ENCODE measurements at places on chromosomes 6 and 20.
A peak's percentile ranks its signal among the peaks of the same experiment; 100 is the strongest.

DNA sequence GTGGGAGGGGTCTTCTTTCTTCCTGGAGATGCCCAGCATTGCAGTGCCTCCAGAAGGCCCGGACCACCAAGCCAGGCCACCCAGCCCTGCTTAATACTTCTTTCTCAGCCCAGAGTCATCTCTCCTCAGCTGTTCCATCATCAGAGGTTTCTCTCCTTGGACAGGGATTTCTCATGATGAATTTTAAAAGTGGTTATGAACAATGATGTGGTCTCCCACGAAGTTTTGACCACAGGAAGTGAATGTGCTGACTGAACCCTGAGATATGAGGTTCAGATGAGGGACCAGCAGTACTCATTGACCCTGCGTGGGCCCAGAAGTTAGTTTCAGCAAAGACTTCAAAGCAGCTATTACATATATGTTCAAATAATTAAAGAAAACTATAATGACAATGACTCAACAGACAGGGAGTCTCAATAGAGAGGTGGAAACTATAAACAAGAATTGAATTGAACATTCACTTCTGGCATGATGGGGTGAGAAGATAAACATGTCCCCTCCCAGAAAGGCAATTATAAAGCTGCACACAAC lies 114.5 kb upstream of the SLC22A16 start:
- DNase-seq: no peak

GRCh38 chr6:40251637-40252300 lies 317.5 kb upstream of the MOCS1 start:
- DNase-seq: no peak

DNA sequence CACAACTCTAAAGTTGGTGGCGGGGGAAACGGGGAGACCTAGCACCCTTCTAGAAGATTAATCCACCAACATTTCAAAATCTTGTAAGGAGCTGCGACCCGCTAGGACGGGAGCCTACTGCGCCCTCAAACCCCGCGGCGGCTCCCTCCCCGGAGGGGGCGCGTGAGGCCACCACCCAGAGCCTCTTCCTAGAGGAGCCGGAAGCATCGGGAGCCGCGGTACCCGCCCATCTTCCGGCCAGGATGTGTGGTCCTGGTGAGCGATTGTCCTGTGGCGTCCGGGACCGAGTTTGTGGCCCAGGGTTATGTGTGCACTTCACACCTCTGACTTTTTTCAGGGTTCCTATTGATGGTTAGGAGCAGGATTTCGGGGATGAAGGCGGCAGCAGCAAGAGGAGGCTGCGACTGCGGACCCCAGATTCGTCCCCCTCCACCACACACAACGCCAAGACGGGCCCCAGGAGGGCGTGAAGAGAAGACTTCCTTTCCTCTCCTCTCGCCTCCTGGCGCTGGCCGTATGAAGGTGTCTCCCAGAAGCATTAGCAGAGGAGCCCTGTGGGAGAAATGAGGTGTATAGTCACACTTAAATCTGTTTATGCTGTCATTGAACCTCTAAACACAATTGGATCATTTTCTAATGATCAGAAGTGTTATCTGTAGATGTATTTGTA lies 10.7 kb downstream of the ZNF165 start:
- no peak for DNase-seq

GRCh38 chr6:144555066-144555465 lies 269.9 kb downstream of the UTRN start:
- no peak for DNase-seq

GRCh38 chr20:32446301-32447100 lies 88.4 kb downstream of the ASXL1 start:
- DNase-seq: no peak

- DNase-seq: no peak
Observed at GRCh38 chr6:11412011-11412424, 125.5 kb upstream of the TMEM170B start.

GRCh38 chr6:137661601-137662000 lies 167.4 kb upstream of the OLIG3 start:
- peak; percentile 8 for DNase-seq

DNA sequence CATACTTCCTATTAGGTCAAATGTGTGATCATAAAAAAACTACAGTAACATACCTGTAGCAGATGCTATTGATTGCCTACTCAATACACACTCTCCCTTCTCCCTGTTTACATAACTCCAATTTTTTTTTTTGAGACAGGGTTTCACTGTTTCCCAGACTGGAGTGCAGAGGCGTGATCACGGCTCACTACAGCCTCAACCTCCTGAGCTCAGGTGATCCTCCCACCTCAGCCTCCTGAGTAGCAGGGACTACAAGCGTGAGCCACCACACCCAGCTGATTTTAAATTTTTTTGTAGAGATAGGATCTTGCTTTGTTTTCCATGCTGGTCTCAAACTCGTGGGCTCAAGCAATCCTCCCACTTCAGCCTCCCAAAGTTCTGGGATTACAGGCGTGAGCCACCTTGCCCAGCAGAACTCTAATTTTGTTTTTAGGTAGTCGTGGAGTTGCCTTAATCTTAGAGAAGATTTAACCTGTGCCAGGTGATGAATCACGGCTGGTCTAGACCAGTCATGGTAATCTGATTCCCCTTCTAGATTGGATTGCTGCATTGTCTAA lies 14.0 kb upstream of the KIF3B start:
- DNase-seq: no peak

DNA sequence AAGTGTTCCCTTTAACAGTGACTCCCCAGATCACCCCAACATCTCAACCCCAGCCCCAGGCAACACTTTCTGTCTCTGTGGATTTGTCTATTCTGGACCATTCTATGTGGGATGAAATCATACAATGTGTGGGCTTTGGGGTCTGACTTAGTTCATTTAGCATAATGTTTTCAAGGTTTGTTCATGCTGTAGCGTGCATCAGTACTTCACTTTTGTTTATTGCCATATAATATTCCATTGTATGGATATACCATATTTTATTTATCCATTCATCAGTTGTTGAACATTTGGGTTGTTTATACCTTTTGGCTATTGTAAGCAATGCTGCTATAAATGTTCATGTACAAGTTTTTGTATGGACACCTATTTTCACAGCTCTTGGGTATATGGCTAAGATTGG lies 31.0 kb downstream of the FOXF2 start:
- DNase-seq: no peak

DNA sequence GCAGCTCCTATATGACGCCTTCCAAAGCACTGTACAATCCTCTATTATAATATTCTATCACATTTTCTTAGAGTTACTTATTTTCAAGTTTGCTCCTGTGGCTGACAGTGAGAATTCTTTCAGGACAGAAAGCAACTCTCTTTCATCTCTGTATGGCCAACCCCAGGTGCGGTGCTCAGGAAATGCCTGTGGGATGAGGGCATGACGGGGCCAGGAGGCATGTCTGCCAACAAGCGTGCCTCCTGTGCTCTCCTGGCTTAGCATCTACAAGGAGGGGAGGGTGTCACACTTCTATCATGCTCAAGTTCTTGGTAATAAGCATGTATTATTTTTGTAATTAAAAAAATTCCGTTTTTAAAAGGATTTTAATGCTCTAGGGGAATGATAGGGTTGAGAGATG lies 11.4 kb downstream of the MRPL14 start:
- DNase-seq: no peak

DNA sequence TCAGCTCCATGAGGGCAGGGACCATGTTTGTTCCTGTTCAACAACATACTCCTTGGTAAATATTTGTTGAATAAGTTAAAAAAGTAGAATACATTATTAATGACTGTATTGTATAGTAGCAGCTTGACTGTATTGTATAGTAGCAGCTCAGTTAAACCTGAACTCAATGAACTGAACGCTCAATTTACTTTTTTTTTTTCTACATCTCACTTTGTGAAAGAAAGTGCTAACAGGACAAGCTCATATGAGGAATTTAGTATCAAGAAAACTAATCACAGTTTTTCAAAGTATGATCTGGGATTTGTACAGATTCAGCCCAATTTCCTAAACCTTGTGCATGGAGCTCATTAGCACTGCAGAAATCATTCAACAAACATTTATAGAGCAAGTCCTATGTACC lies 38.8 kb upstream of the NR2E1 start:
- DNase-seq: no peak

DNA sequence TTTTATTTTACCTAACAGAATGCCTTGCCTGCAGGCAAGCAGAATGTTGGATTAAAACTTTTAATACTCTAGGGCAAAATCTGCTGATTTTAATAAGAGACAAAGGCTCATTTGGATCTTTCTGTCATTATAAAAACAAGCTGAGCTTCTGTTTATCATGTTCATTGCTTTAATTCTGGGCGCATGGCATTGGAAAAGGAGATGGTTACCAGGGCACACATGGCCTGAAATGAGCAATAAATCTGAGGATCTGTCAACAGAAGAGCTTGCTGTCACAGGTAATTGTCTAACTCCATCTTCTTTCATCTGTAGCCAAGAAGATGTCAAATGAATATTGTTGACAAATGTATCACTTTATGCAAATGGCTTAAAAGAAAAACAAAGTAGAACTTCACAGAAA lies 439.6 kb downstream of the DOK5 start:
- no peak for DNase-seq

- no peak for DNase-seq
Observed at GRCh38 chr6:13027207-13027606, 301.1 kb downstream of the TBC1D7 start.

All from stimulated activated CD8-positive, alpha-beta memory T cell treated with anti-CD3 and anti-CD28 coated beads, Interleukin-12 subunit alpha, Interleukin-12 subunit beta, amount 100 ng/mL, for 4 hours (primary cell).